ENCODE measurements at places on chromosomes 7 and 10.

GRCh38 chr10:93495654-93496321, 624 bp upstream of the CEP55 start:
- peak; percentile 70 for DNase-seq

DNA sequence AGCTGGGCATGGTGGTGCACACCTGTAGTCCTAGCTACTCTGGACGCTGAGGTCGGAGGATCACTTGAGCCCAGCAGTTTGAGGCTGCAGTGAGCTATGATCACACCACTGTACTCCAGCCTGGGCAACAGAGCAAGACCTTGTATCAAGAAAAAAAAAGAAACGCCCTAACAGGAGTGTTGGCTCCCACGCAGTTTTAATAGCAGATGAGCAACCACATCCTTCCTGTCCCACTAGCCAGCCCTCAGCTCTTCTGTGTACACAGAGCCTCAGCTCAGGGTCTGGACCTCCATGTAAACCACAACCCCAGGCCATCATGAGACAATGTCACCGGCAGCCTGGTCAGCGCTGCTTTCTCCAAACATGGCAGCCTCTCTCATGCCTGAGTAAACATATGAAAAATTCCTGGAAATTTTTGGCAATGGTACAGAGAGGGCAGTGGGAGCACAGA, 108.2 kb downstream of the PIP4K2A start:
- DNase-seq = no peak

GRCh38 chr10:8133146-8133545, 78.7 kb downstream of the GATA3 start:
- no peak for DNase-seq

DNA sequence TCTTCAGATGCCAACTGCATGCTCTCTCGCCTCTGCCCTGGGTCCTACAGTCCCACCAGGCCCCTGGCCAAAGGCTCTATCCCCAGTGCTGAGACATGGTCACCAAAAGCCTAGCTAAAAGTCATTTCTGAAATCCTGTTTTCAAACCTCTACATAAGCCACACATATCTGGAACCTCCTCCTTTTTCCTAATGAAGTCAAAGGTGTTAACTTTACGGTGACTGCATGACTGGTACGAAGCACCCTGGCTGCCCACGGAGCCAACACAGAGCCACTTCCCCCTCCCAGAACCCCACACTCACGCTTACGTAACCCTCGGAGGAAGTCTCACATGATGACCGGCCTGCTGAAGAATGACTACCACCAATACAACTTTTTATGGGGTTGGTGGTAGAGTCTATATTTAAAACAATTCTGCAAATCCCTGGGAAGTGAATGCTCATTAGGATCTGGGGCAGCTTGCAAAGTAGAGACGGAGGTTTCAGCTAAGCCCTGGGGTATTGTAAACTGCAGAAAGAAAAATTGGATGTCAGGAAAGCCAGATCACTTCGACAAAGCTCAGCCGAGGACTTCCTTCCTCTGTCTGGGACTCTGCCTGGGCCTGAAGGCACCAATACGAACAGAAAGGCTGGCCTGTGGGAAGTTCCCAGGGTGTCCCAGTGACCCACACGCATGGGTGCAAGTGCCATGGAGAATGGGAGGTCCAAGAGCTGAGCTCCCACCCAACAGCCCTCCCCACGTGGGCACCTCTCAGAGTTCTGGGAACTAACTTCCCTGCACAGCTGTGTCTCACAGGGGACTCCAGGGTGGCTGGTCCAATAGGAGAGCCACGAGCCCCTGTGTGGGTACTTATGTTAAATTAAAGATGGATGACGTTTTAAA, 50.7 kb downstream of the PDGFA start:
- DNase-seq = no peak

- no peak for DNase-seq
Observed at GRCh38 chr10:68633281-68633680, 73.1 kb downstream of the TET1 start.

DNA sequence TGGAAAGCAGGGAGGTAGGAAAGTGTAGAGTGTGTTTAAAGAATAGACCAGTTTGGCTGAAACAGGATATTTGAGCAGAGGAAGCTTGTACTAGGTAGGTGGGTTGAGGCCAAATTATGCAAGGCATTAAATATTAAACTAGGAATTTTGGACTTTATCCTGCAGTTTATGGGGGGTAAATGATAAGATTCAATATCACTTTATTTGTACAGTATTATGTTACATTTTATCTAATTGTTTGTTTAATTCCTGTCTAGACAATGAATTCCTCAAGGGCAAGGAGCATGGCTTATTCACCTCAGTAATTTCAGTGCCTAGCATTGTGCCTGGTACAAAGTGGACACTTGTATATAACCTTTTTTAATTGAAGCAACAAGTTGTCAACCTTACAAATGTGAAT, 125.9 kb downstream of the CFTR start:
- DNase-seq = no peak

- no peak for DNase-seq
Observed at GRCh38 chr10:68574051-68574450, 13.9 kb downstream of the TET1 start.

DNA sequence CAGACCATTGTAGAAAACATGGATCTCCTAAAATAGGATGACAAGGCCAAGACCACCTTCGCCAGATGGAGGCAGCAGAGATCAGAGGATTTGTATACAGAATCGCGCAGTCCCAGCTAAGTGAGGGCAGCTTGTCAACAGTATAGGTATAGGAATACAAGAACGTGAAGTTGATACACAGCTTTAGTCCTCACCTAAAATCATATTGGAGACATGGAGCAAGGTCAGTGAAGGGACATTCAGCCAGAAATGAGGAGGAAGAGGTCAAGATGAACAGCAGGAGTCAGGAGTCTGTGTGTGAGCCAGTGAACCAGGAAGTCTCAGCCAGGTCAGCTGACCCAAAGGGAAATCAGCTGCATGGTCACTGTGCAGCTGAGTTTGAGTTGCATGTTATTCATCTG, 263.4 kb upstream of the PRKCQ start:
- peak; percentile 86 for DNase-seq

DNA sequence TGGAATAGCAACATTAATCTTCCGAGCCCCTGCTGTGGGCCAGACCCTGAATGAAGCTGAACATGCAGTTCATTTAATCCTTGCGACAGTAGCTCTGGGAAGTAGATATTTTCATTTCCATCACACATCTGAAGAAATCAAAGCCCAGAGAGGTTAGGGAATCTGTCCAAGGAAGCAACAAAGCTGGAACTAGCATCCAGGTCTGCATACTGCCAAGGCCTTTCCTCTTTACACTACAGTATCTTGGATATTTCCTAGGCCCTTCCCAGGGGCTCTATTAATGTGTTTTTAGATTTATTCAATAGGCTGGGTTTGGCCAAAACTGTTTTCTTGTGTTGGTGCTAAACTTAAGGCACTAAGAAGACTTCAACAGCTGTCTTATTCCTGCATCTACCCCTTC, 48.1 kb downstream of the FAM13C start:
- no peak for DNase-seq

GRCh38 chr10:28302012-28302637, 739 bp downstream of the MPP7 start:
- no peak for DNase-seq

- no peak for DNase-seq
Observed at GRCh38 chr10:3477683-3478082, 305.1 kb upstream of the PITRM1 start.

DNA sequence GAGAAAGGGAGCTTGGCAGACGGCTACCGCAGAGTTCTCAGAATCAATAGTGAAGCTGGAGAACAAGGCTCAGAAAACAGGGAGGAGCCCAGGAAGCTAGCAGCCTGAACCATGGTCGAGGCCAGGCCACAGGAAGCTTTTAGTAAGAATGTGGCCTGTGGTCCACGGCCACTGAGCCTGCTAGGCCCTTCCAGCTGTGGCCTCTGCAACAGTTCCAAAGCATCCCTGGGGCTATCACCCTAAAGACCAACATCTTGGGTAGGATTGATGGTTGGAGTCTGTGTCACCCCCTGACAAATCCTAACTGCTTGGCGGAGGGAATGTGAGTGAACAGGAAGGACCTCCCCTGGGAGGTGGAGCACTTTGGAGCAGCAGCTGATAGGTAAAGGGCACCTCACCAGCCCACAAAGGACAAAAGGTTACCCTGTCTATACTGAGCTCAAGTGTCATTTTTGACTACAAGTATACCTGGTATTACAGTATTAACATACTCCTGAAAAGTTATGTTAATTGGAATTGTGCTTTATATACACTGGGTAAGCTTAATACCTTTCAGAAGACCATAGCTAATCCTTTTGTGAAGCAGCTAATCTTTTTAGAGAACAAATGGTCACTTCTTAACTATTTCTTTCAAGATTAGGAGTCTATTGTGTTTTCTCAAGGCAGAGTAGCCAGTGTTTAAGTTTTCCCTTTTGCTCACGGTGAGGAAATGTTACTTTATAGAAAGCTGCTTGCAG, 18.7 kb downstream of the PTPRE start:
- DNase-seq = no peak

GRCh38 chr10:14550471-14550981, 219.8 kb upstream of the FRMD4A start:
- no peak for DNase-seq

DNA sequence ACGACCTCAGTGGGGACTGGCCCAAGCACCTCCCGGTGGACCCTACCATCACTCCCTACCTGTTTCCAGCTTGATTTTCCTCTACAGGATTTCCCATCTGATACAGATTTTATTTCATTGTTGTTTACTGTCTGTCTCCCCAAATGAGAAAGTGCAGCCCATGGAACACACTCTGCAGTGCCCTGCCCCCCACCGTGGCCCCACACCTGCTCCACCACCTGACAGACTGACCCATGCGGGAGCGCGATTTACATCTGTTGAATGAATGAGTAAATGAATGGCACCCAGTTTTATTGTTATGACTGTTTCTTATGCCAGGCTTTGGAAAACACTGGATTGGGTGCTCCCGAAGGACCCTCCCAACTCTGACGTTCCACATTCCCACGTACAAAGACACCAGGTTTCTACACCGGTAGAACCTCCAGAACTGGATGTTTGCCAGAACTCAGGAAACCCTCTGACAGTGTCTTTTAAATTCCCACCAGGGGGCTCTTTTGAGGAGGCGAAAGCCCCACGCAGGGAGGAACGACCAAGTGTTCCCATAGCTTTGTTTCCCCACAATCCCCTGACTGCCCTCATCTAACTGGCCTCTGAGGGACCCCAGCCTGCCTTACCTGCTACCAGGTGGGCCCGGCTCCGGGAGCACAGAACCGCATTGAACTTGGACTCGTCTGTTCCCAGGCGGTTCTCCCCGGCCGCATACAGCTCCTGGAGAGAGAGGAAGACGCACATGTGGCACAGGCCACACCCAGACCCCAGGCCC, 29.0 kb downstream of the PLAC9 start:
- DNase-seq = peak; percentile 16

GRCh38 chr10:63267414-63268148, 134.5 kb downstream of the NRBF2 start:
- peak; percentile 31 for DNase-seq

DNA sequence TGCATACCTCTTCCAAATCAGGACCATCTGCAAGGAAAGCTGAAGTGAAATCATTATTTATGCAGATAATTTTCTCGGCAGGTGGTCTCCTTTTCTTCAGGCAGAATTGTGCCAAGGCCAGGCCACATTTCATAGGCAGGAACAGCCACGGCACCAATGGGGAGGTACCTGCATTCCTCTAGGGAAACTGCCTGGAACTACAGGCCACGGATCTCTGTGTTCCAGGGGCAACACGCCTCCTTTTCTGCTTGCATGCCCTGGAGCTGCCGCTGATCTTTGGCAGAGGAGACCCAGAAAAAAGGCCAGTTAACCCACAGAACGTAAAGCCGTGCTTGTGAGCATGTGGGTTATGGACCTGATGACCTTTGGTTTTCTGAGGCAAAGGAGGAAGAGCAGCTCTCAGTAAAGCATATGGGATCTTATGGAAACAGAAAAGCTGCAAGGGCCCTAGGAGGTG, 111.2 kb upstream of the KIAA1217 start:
- DNase-seq = no peak

GRCh38 chr7:32223721-32224120, 153.5 kb upstream of the PDE1C start:
- no peak for DNase-seq

GRCh38 chr7:155506854-155507337, 39.5 kb downstream of the CNPY1 start:
- DNase-seq = no peak

GRCh38 chr7:96174812-96175211, 147.1 kb downstream of the SLC25A13 start:
- DNase-seq = peak; percentile 92

DNA sequence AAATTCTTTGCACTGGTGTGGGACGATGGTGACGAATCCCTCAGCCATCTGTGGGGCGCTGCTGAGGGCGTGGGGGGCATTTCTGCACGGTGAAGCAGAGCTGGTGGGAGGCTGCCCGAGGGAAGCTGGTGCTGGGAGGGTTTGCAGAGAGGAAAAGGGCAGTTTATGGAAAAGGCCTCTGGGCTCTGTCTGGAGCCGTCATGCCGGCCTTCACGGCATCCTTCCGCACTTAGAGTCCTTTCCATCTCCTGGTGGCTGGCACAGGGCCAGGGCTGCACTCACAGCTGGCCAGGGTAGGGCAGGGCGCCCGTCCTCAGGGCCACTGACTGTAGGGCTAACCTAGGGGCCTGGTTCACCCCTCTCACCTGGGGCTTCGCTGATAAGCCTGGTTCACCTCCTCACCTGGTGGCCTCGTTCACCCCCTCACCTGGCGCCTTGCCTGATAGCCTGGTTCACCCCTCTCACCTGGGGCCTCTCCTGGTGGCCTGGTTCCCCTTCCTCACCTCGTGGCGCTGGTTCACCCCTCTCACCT, 598 bp upstream of the AMZ1 start:
- peak; percentile 68 for DNase-seq

GRCh38 chr10:91220954-91221675, 652 bp downstream of the PCGF5 start:
- no peak for DNase-seq

- peak; percentile 66 for DNase-seq
Observed at GRCh38 chr10:20936396-20936795, 39.3 kb upstream of the NEBL start.

- DNase-seq = peak; percentile 3
Observed at GRCh38 chr10:127013211-127013656, 108.0 kb downstream of the DOCK1 start.

Measured in NCI-H146 (cell line).